HT1080 (cell line): ENCODE measurements at places on chromosomes 11 and 22.

- DNase-seq: no peak
These were observed 58.2 kb upstream of the DRD2 start for GRCh38 chr11:113533425-113533698.

DNA sequence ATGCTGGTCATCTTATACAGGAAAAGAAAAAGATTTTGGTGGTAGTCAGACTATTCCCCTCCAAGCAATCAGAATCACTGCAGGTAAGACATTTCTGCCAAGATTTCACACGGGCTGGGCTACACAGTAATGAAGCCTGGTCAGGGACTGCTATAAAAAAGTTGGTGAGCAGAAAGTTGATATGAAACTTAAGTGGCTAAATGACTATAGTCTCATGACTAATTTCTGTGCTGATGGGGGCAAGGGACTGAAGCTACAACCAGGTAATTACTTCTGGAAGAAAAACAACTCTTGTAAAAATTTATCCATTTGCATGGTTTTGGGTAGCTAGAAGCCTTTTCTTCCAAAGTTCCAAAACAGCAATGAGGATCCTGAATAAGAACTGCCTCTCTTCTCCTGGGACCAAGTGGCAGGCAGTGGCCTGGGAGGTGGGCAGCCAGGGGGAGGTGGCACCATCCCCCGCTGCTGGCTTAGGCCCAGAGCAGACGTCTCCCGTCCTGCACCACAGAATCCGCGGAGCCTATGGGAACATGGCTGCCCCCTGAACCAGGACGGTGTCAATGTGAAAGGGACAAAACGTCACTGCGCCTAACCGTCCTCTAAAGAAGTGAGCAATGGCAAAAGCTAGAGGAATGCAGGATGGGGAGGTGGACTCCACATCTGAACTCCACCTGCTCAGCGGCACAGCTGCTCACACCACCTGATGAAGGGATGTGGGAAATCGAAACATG, 122.6 kb upstream of the LMO1 start:
- no peak for DNase-seq

GRCh38 chr11:117259417-117259816, 26.9 kb downstream of the RNF214 start:
- DNase-seq: peak; percentile 58

DNA sequence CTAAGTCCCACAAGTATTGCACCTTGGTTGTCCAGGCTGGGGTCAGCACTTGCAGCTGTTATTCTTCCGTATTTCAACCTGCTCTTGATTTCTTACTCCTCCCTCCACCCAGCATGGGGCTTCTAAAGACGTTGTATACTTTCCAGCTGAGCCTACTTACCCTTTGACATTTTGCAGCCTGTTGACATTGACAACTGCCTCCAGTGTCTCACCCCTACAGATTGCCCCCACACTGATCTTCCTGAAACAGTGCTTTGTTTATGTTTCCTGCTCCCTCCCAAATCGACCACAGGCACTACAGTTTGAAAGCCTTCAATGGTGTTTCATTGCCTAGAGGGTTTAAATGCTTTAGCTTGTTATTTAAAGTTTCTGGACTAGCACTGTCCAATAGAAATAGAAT, 56.6 kb downstream of the FAM83F start:
- DNase-seq: no peak

DNA sequence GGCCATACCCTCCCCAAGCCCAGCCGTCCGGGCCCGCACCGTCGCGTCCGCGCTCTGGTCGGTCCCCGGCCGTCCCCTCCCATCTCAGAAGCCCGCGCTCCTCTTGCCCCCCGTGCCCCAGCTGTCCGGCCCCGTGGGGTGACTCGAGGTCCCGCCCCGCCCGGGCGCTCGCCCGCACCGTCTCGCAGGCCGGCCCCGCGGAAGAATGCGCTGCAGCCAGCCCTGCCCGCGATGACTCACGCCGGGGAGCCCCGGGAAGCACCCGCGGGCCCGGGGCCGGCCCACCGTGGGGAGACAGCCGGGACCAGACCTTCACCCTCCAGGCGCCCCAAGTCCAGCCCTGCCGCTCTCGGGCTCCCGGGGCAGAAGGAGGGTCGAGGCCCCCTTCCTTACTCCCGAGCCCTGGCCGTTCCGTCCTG, 320 bp upstream of the PHLDA2 start:
- DNase-seq: peak; percentile 69

DNA sequence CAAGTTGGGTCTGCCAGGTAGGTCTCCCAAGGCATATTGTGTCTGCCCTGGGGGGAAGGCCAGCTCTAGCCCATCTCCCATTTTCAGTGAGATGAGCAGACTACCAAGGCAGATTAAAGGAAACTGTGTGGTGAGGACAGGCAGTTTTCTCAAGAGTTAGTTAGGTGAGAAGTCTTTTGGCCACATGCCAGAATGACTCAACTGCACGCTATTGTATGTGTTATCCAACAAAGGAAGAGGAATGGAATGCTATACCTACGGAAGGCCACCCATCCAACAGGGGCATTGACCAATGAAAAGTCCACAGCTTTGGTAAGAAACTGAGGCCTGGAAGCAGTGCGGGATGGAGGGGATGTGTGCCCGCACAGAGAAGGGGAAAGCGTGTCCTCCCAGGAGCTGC, 941.7 kb downstream of the NTM start:
- DNase-seq: peak; percentile 93

DNA sequence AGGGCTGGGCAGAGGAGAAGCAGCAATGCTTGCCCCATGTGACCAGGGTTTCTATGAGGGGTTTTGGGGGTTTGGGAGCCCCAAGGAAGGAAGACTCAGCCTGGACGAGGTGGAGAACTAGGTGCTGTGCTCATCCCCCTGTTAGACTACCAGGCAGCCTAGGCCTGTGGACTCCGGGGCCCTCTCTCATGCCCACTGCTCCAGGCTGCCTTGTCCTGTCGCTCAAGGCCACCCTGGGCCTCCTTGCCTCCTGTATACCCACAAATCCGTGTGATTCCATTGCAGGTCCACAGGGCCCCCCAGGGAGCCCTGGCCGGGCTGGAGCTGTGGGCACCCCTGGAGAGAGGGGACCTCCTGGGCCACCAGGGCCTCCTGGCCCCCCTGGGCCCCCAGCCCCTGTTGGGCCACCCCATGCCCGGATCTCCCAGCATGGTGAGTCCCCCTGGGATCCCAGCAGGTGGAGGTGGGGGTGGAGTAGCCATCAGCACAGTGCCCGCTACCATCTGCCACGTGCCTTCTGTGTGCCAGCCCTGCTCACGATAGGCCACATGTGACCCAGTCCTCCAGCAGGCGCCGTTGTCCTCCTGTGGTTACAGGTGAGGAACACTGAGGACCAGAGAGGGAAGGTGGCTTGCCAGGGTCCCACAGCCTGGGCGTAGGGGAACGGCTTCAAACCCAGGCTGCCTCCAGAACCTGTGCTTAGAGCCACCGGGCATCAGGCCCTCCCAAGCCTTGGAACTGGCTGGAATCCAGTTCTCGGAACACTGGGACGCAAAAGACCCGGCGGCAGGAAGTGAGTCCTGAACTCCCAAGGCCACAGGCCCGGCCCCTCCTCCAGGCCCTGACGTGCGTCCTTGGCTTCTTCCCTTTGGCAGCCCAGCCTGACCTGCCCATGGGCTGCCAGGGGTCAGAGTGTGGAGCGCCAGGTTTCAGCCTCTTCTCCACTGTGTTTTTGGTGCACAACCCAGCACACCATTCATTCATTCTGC, 26.6 kb downstream of the EMID1 start:
- DNase-seq: peak; percentile 11

GRCh38 chr11:88175569-88176075, 379 bp upstream of the RAB38 start:
- no peak for DNase-seq

- no peak for DNase-seq
These were observed 17.4 kb downstream of the ARVCF start for GRCh38 chr22:19998991-19999820.

DNA sequence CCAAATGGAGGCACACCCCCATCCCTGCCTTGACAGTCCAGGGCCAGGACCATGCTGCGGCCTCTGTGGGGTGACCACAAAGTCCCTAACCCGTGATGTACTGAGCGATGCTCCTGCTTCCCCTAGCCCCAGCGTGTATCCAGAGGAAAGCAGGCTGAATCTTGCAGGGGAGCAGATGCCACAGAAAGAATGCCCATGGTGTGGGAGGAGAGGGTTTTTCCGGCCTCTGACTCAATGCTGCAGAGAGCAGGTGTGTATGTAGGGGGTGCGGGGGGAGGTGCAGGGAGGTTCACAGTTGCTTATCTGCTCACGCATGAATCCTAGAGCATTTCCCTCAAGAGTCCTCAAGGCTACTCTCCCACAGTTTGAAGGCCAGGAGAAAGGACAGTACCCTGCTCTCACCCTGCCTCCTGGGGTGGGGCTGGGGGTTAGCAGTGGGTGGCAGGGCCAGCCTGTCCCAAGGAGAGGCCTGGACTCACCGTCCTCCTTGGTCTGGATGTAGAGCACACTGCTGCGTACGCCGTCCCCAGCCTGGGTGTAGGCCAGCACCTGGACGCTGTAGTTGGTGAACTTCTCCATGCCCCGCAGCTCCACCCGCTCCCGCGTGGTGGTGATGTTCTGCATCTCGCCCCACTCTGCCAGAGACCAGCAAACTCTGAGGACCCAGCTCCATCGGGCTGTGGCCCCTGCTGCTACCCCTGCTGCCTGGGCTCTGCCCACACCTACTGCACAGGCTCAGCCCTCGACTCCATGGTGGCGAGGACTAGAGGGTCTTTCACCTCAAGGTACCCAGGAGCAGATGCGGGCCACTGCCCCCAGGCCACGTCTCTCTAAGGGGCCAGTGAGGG, 130.8 kb downstream of the CEP164 start:
- DNase-seq: no peak

GRCh38 chr11:69445131-69445470, 36.4 kb upstream of the LINC01488 start:
- no peak for DNase-seq

DNA sequence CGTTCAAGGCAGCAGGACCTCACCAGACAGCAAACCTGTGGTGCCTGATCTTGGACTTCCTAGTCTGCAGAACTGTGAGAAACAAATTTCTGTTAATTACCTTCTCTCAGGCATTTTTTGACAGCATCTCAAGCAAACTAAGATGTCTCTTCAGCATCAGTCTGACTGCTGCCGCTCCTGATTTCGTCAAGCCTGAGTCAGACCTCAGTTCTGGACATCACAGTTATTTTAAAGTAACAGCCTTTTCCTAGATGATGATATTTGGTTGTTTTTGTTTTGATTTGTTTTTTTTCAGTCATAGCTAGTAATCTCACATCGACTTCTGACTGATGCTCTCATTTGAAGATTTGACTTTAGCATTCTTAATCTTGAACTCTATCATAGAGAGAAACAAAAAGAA, 71.9 kb downstream of the BLID start:
- no peak for DNase-seq

GRCh38 chr22:19115628-19116027, 6.6 kb downstream of the DGCR2 start:
- no peak for DNase-seq

DNA sequence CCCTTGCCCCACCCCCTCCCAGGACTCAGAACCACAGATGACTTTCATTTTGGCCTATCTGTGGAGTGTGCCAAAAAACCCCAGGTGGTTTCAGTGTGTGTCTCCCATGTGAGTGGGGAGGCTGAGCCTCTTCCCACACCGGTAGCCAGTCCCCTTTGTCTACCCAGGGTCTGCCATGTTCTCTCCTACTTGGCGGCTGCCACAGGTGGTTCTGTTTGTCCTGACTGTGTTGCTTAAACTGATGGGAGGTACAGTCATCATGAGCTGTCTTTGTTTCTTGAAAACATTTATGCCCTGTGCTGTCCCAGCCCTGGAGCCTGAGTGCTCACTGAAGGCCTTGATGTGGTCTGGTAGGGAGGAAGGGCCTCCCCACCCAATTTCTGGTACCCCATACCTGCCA, 39.7 kb upstream of the SUSD2 start:
- DNase-seq: peak; percentile 57

- no peak for DNase-seq
These were observed 4.2 kb upstream of the UVRAG start for GRCh38 chr11:75810637-75811390.

GRCh38 chr11:131893988-131894387, 523.6 kb downstream of the NTM start:
- DNase-seq: no peak

- DNase-seq: no peak
These were observed 24.6 kb upstream of the LRRC32 start for GRCh38 chr11:76695133-76695532.

GRCh38 chr11:12402691-12403120, 25.3 kb downstream of the PARVA start:
- no peak for DNase-seq

GRCh38 chr11:129861702-129862522, 33.5 kb downstream of the NFRKB start:
- peak; percentile 94 for DNase-seq

DNA sequence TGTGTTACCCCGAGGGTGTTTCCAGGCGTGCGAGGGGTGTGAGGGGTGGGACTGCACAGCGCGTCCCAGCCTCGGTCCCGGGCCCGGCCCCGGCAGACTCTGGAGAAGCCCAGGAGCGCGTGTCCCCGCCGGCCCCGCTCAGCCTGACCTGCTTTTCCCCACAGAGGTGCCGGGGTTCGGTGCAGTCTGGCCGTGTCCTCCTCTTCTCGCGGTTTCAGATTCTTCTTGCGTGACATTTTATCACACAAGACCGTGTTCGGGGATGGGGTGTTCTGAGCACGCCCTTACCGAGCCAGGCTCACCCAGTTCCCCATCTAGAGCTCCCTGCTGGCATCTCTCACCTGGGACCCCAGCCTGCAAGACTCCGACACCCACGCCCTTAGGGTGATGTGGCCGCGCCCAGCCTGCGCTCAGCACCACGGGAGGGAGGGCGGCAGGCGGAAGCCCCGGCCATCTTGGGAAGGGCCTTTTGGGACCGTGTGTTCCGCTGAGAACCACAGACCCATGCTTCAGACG, 775.6 kb downstream of the BRD1 start:
- DNase-seq: no peak

DNA sequence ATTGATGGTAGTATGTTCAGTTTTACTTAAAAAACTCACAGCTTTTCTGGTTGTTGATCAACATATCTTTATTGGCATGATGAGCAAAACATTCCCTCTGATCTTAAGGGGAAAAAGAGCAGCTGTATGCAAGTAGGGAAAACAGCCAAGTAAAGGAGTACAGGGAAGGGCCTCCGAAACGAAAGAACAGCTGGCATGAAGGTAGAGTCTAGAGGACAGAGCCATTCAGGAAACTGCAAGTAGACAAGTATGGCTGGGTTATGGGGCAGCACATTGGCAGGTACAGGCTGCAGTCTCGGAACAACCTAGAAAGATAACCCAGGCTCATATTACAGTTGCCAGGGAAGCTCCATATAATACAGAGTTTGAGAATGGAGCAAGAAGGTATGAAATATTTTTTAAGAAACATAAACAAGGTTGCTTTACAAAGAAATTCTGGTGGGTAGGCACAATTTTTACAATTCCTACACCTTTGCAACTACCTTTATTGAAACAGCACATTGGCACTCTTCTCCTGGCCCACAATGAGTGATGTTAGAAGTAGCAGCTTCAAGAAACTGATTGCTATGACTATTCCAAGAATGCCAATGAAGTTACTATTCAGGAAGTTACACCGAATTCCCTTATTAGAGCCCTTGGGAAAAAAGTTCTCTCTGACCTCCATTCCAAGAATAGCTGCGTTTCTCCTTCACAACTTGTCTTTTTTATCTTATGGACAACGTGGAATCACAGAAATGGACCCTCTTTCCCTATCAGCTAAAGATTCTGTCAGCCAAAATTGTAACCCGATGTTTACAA, 45.2 kb downstream of the LGR4 start:
- peak; percentile 30 for DNase-seq
